Adrenal gland (tissue), 19 donors: ENCODE measurements at places on chromosomes 7 and 10.
A peak's percentile ranks its signal among the peaks of the same experiment; 100 is the strongest.

- peak; percentile 82 for DNase-seq
These were observed 405 bp upstream of the ENTPD1 start for GRCh38 chr10:95755511-95756004.

DNA sequence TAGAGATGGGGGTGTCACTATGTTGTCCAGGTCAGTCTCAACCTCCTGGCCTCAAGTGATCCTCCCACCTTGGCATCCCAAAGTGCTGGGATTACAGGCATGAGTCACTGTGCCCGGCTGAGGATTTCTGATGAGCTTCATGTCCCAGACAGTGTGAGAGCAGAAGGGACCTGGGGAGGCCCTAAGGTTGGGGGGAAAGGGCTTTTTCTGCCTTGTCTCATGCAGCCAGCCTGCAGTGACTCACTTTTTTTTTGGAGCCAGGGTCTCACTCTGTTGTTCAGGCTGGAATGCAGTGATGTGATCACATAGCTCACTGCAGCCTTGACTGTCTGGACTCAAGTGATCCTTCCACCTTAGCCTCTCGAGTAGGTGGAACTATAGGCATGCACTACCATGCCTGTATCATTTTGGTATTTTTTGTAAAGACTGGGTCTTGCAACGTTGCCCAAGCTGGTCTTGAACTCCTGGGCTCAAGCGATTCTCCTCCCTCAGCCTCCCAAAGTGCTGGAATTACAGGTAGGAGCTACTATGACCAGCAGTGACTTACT, 14.6 kb downstream of the COL26A1 start:
- no peak for DNase-seq

GRCh38 chr10:60021361-60021760, 115.0 kb upstream of the CCDC6 start:
- DNase-seq = no peak

- no peak for DNase-seq
These were observed 332.0 kb upstream of the FZD1 start for GRCh38 chr7:90931986-90932916.

GRCh38 chr10:42637648-42638054, 719 bp downstream of the ZNF33B start:
- DNase-seq = peak; percentile 2

DNA sequence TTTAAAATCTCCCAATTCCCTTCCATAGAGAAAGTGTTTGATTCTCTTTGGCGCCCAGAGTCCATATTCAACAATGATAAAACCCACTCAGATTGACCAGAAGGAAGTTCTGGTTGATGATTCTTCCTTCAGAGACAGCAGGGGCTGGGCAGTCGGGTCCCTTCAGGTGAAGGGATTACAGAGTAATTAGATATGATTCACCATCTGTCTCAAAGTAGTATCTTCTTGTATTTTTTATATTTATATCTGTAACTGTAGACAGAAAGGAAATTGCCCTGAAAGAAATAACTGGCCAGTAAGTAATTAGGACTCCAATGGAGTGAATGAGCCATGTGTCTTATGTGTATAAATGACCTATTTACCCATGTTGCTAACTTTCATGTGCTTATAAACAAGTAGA, 156.0 kb downstream of the PLCE1 start:
- no peak for DNase-seq

- no peak for DNase-seq
These were observed 295.4 kb downstream of the GRID1 start for GRCh38 chr10:86071145-86071544.

GRCh38 chr10:68154211-68154497, 44.9 kb downstream of the MYPN start:
- peak; percentile 82 for DNase-seq

DNA sequence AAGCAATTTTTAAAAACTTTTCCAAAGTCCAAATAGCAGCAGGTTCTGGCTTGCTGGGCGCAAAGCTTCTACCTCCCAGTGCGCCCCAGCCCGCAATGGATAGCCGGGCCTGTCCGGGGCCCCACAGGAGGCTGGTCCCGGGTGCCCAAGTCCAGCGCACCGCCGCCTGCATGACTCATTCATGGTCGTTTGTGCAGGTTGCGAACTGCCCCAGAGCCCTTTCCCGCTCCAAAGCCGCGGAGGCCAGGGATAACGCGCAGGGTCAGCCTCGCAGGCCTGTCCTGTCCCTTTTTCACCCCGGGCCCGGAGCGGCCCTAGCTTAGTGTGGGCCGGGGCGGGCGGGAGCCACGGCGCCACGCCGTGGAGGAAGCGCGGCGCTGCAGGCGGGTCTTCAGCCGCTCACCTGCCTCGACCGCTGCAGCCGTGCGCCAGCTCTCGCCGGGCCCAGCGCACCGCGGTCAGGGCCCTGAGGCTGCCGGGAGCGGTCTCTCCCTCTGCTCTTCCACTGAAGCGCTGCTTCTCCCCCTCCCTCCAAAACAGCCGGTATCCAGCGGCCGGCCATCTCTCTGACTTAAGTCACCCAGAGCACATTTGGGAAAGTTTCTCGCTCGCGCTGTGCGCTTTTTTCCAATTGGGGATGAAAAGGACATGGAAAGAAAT, 1.7 kb upstream of the EGR2 start:
- peak; percentile 76 for DNase-seq

DNA sequence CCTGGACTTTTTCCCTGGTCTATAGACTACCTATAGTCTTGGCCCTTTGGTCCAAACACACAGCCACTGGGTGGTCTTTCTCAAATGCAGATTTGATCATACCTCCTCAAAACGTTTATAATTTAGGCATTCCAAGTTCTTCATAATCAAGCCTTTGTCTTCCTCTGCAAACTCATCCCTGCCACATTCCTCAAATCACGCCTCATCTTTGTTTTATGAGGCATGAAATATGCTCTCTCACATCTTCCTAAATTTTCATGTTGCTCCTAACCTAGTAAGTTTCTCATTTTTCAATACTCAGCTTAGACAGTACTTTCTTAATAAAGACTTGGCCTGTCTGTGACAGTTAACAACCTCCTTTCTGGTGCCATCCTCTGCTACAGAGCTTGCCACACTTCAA, 10.9 kb upstream of the HERC4 start:
- no peak for DNase-seq

GRCh38 chr7:22723637-22724036, 3.4 kb upstream of the IL6 start:
- no peak for DNase-seq

- DNase-seq = no peak
These were observed 178.4 kb upstream of the TARP start for GRCh38 chr7:38451840-38452239.

DNA sequence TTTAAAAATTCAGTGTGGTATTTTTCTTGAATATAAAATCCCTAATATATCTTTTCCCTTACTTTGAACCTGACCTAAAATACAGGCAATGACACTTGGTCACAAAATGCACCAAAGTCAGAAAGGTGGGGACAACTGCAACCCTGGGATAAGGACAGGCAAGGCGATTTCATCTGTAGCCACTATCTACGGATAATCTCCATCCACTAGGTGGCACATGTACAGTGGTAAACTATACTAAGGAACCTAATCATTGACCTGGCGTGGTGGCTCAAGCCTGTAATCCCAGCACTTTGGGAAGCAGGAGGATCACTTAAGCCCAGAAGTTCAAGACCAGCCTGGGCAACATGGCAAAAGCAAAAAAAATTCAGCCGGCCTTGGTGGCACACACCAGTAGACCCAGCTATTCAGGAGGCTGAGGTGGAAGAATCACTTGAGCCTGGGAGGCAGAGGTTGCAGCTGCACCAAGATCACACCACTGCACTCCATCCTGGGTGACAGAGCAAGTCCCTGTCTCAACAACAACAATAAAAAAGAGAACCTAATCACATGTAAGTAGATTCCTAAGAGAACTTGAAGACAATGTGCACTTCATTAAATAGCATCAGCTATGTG, 98.9 kb downstream of the KMT2C start:
- peak; percentile 25 for DNase-seq

GRCh38 chr7:29045258-29046086, 87.3 kb upstream of the TRIL start:
- no peak for DNase-seq

DNA sequence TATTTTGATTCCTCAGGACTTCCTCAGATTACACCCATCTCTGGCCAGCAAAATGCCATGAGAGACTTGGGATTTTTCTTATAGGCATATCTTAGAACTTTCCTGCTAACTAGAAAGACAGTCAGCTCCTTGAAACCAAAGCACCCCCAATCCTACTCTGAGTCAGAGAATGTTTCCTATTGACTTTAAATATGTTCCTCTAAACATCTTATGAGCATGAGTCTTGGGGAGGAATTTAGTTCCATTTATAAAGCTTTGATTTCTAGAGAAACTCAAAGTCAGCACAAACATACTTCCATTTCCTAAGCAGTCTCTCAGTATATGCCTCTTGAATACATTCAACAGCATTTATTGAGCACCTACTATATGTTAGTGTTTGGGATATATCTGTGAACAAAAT, 128.5 kb downstream of the INHBA start:
- DNase-seq = no peak
